Neural cell (in vitro differentiated cells): ENCODE measurements at places on chromosomes 4 and X. TPM values are rescaled to one million over a fixed set of nuclear protein-coding genes. Genes with fewer than 3 reads are reported as not detected.

Gene SSX2B
- polyA plus RNA-seq: not detected in 2 replicates

Gene SHROOM4
- 1.4 and 2.6 TPM in 2 replicates for polyA plus RNA-seq

Gene STPG2
- not detected in 2 replicates for polyA plus RNA-seq

Gene AWAT2
- polyA plus RNA-seq: not detected in 2 replicates

Gene ZNF280C
- polyA plus RNA-seq: 9.4 and 9.5 TPM in 2 replicates

Gene HCFC1
- polyA plus RNA-seq: 7.3 and 10.3 TPM in 2 replicates

Gene H2AZ1
- polyA plus RNA-seq: 519 and 571 TPM in 2 replicates
